Cardiac septum (tissue), 1 donor: ENCODE measurements at places on chromosomes 2 and 18. TPM values are rescaled to one million over a fixed set of nuclear protein-coding genes. Genes with fewer than 3 reads are reported as not detected.

DNA sequence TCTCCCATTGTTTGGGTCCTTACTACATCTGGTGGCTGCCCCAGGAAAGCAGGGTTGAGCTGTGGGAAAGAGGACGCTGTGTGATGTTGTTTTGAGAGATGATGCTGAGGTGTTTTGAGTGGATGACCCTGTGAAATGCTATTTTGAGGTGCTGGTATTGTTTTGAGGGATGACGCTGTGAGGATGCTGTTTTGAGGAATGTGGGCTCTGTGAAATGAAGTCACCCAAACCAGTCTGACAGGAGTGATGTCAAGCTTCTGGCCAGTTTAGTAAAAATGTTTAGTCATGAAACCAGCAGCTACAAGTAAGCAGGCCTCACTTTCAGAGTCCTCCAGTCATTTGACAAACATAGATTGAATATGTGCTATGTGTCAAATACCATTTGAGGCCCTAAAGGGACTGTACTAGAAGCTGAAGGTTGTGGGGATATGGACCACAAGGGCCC is 16.1 kb upstream of the PUM2 start:
- DNase-seq: no peak

DNA sequence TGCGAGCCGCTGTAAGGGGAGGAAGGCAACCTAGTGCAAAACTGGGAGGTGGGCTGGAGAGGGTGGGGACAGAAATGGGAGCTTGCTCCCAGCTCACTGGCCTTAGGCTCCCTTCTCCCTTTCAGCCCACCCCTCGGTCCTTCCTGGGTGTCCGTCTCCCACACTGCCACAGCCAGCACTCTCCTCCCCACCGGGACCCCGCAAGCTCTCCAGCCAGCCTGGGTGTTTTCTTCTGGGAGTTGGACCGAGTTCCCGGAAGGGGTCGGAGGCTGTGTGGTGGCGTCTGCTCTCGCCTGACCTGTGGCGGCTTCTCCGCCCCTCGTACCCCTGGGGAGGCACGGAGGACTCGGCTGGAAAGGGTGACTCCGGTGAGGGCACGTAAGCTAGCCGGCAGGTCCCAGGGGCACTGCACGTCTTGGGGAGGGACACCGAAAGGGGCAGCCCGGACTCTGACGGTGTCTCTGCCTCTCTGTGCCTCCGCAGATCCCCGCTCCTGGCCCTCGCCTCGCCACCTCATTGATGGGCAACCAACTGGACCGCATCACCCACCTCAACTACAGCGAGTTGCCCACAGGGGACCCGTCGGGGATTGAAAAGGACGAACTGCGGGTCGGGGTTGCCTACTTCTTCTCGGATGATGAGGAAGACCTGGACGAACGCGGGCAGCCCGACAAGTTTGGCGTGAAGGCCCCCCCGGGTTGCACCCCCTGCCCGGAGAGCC is 1.1 kb downstream of the LRATD1 start:
- no peak for DNase-seq

DNA sequence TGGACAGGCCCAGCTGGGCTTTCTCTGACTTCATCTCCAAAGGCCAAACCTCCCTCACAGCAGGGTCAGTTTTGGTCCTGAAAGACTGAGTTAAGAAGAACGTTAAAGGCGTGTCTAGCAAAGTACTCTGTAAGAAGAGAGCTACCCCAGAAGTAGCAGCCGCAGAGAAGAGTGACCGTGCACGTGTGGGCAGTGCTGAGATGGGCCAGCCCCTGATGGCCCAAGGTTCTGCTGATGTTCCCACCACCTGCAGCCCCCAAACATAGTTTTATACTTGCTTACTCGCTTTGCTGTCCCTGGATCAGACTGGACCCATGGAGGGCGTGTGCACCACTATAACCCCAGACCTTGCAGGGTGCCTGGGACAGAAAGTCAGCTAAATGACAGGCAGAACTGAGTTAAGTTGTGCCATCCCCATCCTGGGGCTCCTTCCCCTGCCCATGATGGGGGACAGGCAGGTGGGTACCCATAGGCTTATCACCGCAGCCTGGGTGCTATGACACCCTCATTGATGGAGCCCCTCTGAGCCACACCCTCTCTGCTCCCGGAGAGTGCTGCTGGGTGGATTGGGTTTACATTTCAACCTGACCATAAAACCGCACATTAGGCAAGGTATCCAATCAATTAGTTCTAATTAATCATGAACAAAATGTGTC is 367.3 kb upstream of the HS6ST1 start:
- DNase-seq: peak; percentile 55

DNA sequence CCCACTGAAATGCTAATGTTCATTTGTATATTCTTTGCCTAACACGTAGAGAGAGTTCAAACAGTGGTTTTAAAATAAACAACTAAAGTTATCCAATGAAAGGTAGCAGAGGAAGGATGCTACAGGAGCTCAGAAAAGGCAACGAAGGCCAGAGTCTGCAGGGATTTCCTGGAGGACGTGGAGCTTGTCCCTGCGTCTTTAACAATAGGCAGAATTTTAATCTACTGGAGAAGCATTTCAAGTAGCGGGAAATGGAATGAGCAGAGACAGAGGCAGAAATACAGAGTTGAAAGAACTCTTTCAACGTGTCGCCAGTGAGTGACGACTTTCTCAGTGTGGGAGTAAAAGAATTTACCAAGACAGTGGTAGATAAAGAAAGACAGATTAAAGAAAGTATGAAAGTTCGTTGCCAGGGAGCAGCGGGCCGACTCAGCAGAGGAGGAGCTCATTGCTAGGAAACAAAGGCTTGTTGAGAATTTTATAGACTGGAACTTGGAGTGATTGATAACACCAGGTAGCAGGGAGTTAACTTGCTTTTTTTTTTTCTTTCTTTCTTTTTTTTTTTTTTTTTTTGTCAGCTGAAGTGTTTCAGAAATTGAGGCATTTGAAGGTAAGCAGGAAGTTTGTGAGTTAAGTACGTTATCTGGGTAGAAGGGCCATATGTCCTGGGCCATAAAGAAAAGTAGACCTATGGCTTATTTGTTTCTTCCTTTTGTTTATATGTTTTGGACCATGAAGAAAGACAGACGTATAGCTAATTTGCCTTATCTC is 625 bp upstream of the NBAS start:
- DNase-seq: no peak

DNA sequence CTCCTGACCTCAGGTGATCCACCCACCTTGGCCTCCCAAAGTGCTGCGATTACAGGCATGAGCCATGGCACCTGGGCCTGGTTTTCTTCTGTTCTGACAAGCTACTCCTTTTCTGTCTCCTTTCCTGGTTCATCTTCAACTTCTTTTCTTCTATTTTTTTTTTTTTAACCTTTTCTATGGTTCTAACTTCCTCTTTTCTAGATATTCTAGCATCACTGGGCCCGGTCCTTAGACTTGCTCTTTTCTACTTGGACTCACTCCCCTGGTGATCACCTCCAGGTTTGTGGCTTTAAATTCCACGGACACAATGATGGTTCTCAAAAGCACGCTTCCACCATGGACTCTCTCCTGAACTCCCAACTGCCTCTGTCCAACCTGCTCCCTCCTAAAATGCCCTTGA is 2.0 kb downstream of the EIF2AK2 start:
- DNase-seq: no peak

GRCh38 chr18:38077229-38077628 is 511.6 kb upstream of the CELF4 start:
- DNase-seq: no peak

DNA sequence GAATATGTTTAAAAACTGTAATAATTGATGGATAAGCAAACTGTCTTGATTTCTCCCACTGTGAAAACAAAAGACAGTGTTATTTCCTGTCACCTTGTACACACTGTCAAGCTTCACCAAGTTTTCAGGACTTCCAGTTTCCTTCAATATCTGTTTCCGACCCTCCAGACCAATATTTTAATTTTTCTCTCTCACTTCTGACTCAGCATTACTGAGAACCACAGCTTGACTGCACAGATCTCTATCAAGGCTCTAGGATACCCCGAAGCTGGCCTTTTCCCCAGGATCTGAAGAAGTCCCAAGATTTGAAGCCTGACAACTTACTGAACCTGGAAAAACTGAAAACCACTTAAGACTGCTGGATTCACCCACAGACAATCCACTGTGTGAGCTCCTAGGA is 13.2 kb upstream of the SULT1C3 start:
- DNase-seq: no peak

DNA sequence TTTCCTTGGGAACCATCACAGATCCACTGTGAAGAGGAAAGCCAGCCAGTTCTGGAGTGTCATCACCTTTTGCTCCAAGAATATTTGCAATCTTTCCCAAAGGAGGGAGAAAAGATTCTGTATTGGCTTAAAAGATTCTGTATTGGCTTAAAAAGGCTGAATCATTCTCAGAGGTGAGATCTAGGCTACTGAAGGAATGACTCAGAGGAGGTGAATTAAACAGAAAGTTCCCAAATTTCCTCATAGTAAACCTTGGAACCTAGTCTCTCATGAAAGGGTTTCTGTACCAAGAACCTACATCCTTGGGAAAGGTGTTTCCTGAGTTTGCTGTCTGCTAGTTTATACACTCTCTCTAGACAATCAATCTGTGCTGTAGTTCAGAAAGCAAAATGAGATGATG is 34.1 kb upstream of the GRB14 start:
- DNase-seq: no peak

- no peak for DNase-seq
Measured at GRCh38 chr2:161676902-161677496, 52.8 kb downstream of the SLC4A10 start.

- DNase-seq: no peak
Measured at GRCh38 chr2:37883518-37883917, 41.6 kb upstream of the RMDN2 start.

GRCh38 chr2:177484180-177484795 is 91.7 kb downstream of the AGPS start:
- DNase-seq: no peak

DNA sequence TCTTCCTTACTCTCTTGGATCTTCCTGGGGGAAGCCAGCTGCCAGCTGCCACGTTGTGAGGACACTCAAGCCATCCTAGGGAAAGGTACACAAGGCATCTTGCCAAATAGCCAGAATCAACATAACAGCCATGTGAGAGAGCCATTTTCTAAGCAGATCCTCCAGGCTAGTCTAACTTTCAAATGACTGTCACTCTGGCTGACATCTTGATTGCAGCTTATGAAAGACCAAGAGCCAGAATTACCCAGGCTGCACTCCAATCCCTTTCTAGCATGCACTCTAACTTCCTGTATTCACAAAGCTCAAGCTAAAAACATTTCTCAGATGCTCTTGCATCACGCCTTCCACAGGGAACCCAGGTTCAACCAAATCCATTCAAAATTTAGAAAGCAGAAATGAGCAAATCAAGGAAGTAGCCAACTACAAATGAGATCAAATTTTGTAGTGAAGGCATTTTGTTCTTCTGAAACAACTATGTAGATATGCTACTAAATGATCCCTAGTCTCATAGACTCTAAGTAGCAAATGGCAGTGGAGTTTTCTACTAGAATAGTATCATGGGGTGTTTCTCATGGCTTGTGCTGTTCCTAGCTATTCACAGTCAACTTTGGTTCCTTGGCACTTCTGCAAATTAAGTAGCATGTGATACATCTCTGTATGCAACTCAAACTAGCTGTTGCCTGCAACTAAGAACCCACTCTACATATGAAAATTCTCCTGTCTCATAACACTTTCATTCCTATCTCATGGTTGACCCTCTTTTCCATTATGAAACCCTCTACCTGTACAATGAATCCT is 281.9 kb downstream of the ZEB2 start:
- DNase-seq: no peak

GRCh38 chr18:30378097-30378496 is 664.4 kb downstream of the DSC3 start:
- DNase-seq: no peak

- no peak for DNase-seq
Measured at GRCh38 chr2:165406173-165406572, 63.3 kb upstream of the CSRNP3 start.

GRCh38 chr18:24127735-24128134 is 11.1 kb upstream of the CABYR start:
- no peak for DNase-seq

DNA sequence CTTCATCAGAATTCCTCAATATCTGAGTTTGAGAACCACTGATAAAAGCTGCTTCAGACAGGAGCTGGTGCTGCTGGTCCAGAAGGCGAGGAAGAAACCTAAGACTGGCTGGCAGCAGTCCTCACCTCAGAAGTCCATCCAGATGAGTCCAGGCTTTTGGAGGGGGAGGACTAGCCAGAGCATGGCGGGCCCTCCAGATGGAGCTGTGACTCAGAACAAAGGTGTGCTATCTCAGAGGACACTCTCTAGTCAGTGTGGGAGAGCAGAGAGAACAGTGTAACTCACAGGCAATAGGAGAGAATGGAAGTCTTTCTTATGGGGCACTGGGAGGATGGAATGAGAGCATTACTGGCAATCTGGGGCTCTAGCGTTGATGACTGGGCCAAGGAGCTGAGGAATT is 191.4 kb downstream of the NYAP2 start:
- DNase-seq: no peak

- no peak for DNase-seq
Measured at GRCh38 chr18:67363694-67364093, 152.8 kb downstream of the DSEL start.

DNA sequence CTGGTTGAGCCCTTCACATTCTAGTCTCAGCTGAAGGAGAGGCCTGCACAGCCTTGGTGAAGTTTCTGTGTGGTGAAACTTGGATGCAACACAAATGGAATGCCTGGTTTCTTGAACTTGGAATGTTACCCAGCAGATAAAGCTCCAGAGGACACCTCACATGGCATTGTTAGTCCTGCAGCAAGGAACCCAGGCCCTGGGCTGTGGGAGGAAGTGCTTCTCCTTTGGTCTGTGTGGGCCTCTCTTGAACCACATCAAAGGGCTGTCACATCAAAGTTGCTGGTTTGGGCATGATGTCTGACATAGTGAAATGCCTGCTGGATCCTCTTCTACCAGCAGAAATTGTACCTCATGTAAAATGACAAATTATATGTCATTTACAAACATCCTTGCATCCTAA is 198.5 kb downstream of the FHOD3 start:
- DNase-seq: no peak

DNA sequence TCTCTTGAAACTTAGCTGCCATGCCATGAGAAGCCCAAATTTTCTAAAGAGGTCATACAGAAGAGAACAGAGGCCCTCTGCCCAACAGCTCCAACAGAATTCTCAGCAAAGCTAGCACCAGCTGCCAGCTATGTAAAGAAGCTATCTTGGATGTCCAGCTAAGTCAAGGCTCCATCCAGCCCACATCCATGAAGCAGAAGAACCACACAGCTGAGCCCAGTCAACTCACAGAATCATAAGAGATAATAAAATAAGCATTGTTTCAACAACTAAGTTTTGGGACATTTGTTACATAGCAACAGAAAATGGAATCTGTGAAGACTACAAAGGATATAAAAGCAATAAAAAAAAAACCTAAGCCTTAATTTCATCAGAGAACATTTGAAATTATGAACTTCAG is 434.3 kb downstream of the TXNL1 start:
- DNase-seq: no peak

GRCh38 chr2:234366891-234367290 is 130.0 kb downstream of the ARL4C start:
- DNase-seq: no peak

Gene TRABD2A
- 0.54 TPM for total RNA-seq

Gene MPP4
- total RNA-seq: not detected

Gene POTEI
- not detected for total RNA-seq

Gene PDK1
- total RNA-seq: 46.2 TPM

Gene APOB
- 3.4 TPM for total RNA-seq

Gene TMEM247
- not detected for total RNA-seq

Gene ACVR1C
- 0.59 TPM for total RNA-seq

Gene REG3A
- not detected for total RNA-seq

Gene ASPRV1
- total RNA-seq: 0.81 TPM

Gene FOXI3
- total RNA-seq: not detected
